ENCODE measurements at places on chromosomes 4 and X.

DNA sequence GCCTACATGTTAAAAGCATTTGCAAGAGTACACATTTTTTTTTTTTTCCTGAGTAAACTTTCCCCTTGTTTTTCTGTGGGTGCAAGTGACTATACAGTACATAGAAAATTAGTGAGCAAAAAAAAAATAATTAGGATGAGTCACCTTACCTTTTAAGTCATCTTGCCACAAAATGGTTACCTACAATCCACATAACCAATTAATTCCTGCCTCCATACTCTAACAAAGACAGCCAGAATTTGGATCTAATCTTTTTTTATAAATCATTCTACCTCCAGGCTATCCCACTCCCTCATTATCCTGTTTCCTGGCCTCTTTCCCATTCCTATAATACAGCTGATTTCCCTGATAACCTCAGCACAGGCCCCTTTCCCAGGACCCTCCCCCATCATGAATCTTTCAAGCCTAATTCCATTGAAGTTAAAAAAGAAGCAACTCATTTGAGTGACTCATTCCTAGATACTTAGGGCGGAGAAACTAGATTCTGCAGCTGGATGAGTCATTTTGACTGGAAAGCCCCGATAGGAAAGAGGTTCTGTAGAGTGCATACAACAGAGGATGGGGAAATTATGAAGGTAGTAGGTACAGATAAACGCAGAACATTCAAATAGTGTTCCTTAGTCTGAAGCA is 128.2 kb downstream of the C4orf51 start:
- DNase-seq: peak; percentile 65

- DNase-seq: peak; percentile 11
Measured at GRCh38 chr4:109511414-109511813, 48.6 kb upstream of the MCUB start.

GRCh38 chrX:153926858-153927671 is 1.0 kb upstream of the ARHGAP4 start:
- peak; percentile 69 for DNase-seq

- no peak for DNase-seq
Measured at GRCh38 chr4:113981591-113981990, 2.1 kb upstream of the ARSJ start.

GRCh38 chrX:826448-826847 is 195.9 kb downstream of the SHOX start:
- DNase-seq: no peak
